Activated T-helper 1 cell treated with anti-CD3 and anti-CD28 coated beads, Interleukin-12 subunit alpha, Interleukin-12 subunit beta, Interleukin-2, Interleukin-4 antibody, amounts not matched to agents 30 ng/mL and 10 ng/mL and 1 ng/mL, durations not matched to agents 14 hours and 24 hours and 36 hours (primary cell): ENCODE measurements at places on chromosomes 3 and 15.

DNA sequence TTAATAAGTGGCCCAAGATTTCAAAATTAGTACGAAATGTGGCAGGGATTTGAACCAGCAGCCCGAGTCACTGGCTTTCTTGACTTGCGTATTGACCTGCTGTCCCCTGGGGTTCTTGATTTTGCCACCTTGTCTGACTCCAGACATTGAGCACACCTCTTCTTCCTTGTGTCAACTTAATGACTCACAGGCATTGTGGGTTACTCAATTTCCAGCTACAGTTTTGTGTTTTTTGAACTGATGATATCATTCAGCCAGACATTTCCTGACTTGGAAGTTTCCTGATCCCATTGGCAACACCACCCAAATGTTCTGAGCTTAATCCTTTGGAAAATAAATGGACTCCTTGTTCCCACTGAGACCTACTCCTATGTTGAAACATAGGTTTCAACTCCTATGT is 64.2 kb downstream of the MOBP start:
- DNase-seq: no peak

GRCh38 chr15:84750583-84751092 is 2.2 kb downstream of the ZNF592 start:
- no peak for DNase-seq

- no peak for DNase-seq
Measured at GRCh38 chr15:48465410-48465809, 134.2 kb downstream of the DUT start.

DNA sequence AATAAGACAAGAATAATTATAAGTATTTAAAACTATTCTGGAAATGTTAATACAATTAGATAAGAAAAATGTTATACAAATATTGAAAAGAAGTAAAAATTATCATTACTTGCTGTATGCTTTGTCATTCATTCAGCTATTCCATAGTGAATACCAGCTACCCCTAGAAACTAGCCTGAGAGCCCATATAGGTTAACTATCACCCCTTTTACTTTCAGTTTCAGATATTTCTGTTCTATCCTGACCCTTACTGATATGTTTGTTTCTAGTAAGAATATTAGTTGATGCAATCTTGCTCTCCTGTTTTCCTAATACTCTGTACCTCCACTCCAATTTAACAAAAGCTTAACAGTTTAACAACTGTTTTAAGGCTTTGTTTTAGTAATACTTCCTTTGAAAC is 31.6 kb downstream of the FAM227B start:
- no peak for DNase-seq

- no peak for DNase-seq
Measured at GRCh38 chr3:52827441-52827840, 3.0 kb downstream of the ITIH4 start.

- no peak for DNase-seq
Measured at GRCh38 chr3:14494973-14495300, 45.2 kb downstream of the GRIP2 start.

GRCh38 chr15:69304182-69304545 is 5.5 kb downstream of the PAQR5 start:
- no peak for DNase-seq

DNA sequence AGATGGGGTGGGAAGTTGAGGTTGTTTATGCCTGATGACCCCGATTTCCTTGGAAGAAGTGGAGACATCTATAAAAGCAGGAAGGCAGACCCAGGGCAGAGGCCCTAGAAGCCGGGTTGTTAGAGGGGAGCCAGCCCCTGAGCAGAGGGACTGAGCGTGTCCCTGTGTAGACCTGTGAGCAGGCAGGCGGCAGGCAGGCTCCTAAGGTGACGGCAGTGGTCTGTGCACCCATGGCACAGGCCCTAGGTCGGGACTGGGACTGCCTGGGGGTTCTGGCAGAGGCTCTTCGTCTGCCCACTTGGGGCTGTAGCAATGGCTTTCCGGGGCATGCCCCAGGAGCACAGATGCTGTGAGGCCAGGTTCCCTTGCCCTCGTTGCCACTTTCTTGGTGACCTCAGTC is 9.9 kb downstream of the SEMA4B start:
- DNase-seq: no peak

- peak; percentile 63 for DNase-seq
Measured at GRCh38 chr15:59997070-59997701, 6.9 kb upstream of the FOXB1 start.

- DNase-seq: no peak
Measured at GRCh38 chr15:28919201-28919635, 33.4 kb downstream of the APBA2 start.

- no peak for DNase-seq
Measured at GRCh38 chr3:25567388-25567787, 97.3 kb downstream of the TOP2B start.

DNA sequence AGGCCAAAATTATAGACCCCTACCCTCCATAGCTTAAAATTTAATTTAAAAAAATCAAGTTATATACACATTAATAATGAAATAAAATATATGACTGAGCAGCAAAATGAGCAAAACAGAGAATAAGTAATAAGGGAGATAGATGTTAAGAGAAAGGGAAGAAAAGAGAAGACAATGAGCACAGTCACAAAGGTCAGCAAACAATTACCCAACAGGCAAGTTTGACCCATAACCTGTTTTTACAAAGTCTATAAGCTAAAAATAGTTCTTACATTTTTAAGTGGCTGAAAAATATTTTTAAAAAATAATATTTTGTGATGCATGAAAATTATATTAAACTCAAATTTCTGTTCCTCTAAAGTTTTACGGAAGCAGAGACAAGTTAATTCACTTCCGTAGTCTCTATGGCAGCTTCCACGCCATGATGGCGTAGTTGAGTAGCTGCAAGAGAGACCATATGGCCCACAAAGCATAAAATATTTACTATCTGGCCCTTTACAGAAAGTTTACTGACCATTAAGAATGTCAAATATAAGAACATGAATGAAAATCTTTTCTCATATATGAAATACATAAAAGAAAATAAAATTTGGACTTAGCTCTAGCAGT is 47.5 kb downstream of the ACAP2 start:
- DNase-seq: no peak

- no peak for DNase-seq
Measured at GRCh38 chr3:11671648-11672100, 28.0 kb upstream of the VGLL4 start.

GRCh38 chr3:119937229-119937628 is 155.3 kb downstream of the NR1I2 start:
- peak; percentile 22 for DNase-seq

DNA sequence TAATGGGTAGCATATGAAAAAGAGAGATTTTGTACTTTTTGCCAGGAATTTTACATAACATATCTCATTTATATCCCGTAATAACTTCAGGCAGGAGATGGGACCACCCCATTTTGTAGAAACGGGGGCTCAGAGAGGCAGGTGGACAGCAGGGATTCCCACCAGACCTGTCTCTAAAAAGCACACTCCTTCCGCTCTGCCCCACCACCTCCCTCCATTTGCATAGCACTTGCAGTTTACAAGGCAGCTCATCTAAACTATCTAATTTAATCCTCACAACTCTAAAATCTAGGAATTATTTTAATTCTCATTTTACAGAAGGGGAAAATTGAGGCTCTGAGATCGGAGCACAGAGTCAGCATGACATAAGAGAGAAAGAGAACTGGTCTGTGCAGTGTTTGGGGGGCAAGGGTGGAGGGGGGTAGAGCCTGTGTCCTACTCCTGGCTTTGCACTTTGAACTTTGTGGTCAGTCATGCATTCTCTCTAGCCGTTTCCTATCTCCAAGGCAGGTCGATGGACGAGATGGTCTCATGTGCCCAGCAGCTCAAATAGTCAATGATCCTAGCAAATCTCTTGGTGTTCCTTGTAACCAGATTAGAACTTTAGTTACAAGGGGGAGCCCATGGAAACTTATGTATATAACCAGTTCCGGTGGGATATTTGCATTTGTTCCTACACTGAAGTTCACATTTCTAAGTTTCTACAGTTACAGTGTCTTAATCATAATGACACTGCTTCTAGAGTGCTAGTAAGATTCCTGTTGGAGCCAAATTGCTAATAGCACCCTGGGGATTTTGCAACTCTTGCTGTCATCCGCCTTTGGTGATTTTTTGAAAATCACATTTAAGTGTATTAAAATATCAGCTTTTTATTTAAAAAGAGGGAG is 18.6 kb downstream of the CRYGS start:
- DNase-seq: no peak

DNA sequence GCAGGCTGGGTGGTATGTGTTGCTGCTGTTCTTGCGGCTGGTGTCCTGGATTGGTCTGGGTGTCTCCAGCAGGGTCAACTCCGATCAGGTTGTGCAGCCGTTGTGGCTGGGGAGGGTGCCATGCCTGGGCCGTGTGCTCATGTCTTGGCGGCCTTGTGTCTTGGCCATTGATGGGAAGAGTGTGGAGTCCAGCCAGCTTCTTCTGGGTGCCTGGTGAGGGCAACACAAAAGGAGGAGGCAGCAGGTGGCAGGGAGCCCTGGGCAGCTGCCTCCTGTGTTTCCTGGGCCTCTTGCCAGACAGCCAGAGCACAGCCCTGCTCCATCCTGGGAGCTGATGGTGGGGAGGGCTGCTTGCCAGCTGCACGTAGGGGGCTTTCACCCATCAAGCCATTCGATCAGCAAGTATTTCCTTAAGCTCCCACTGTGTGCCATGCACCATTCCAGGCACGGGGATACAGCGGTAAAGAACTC is 4.3 kb downstream of the CHAC1 start:
- DNase-seq: no peak

DNA sequence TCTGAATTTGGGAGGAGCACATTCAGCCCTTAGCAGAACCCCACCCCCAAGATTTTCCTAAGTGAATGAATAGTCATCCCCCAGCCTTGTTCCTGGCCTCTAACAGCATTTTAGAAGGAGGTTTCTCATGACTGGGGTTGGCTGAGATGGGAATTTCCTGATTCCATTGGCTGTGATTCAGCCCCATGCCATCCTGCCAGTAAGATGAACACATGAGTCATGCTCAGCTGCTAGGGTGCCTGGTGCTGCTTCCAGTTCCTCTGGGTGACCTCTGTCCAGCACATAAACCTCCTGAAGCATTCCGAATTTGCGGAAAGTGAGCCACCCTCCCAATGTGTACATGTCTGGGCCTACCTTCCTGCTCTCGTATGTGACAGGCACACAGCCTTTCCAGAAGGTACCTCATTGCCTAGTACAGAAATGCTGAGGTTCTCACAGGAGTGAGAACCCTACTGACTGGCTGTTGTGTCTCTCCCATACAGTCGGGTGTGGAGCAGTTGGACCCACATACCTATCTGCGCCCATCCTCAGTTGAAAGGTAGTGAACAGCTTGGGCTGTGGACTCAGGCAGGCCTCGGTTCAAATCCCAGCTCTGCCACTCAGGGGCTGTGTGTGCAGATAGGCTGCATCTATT is 91.7 kb downstream of the APBA2 start:
- DNase-seq: no peak
